ENCODE measurements at places on chromosomes 2 and 18.
A peak's percentile ranks its signal among the peaks of the same experiment; 100 is the strongest.

- DNase-seq = no peak
These were observed 102.9 kb downstream of the CABLES1 start for GRCh38 chr18:23238152-23238531.

DNA sequence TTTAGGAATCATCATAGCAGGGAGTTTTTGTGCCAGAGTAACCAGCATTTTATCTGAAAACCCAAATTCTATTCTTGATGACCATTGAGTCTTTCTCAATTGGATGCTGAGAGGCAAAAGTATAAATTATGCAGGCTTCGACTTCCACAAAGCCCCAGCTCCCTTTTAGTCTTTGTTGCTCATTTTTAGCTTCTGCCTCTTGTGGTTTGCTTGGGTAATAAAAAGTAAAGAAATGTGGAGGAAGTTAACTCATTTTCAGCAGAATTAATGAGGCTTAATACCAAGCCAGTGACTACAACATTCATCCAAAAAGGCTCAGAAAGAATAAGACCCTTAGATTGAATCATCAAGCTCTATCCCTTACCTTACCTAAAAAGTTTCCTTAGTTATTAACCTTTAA, 18.6 kb downstream of the ERMN start:
- peak; percentile 30 for DNase-seq

DNA sequence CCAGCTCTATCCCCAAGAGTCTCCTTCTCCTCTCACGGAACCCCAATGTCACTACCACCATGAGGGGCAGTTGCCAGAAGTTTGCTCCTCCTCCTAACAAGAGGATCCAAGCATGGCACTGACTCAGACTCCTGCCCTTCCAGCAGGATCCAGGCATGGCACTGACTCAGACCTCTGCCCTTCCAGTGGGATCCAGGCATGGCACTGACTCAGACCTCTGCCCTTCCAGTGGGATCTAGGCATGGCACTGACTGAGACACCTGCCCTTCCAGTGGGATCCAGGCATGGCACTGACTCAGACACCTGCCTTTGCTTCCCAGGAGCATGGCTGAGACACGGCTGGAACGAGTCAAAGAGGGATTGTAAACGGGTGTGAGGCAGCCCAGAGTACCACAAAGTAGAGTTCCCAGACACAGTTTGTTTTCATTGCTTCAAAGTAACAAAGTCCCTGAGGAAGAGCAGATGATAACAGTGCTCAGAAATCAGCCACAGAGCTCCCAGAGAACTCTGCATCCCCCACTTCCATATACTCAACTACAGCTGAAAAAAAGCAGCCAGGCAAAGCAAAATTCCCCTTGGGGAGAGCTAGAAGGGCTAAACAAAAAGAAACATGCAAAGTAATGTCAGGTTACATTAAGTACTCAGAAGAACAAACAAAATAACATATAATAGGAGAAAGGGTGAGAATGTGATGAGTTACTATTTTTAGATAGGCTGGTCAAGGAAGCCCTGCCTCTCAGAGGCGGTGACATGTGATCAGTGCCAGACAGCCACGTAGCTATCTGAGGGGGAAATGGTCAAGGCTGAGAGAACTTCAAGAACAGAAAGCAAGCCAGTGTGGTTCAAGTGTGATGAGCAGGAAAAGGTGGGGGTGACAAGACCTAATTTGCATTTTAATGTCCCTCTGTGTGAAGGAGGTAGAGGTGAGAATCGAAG, 3.0 kb downstream of the BUB1 start:
- DNase-seq = no peak

DNA sequence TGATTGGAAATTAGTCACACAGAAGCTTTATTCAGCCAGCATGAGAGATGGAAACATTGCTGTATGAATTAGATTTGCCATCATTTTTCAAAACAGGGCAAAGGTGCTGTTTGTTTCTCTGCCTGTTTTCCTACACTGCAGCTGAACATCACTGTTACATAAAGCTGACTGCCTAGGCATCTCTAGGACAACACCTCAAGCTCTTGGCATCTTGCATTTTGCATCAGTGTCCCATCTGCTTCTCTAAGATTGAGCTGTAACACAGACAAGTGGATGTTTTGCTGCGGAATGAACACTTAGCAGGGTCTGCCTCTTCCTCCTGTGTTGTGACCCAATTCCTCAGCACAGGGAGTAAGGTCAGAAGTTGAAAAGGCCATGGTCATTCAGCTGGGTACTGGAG, 4.9 kb downstream of the CCT7 start:
- DNase-seq = no peak
